Endodermal cell (in vitro differentiated cells): ENCODE measurements at places on chromosomes 11 and 22. TPM values are rescaled to one million over a fixed set of nuclear protein-coding genes. Genes with fewer than 3 reads are reported as not detected.

- H3K27me3 ChIP-seq = no peaks in the 10 kb centered on the region
- no peak for DNase-seq
- peak overlapping the region; percentile 94 for H3K27ac ChIP-seq
- peaks cover 29% of the 10 kb centered on the region for H3K4me1 ChIP-seq
Observed at GRCh38 chr22:31244943-31245451, 32.9 kb downstream of the LIMK2 start.

- H3K27me3 ChIP-seq = no peaks in the 10 kb centered on the region
- no peaks in the 10 kb centered on the region for H3K36me3 ChIP-seq
- no peak overlapping the region for H3K27ac ChIP-seq
- no peak overlapping the region for H3K4me3 ChIP-seq
- H3K4me1 ChIP-seq = no peaks in the 10 kb centered on the region
- DNase-seq = no peak
Observed at GRCh38 chr11:39367534-39367933, 2091.9 kb downstream of the LRRC4C start.

DNA sequence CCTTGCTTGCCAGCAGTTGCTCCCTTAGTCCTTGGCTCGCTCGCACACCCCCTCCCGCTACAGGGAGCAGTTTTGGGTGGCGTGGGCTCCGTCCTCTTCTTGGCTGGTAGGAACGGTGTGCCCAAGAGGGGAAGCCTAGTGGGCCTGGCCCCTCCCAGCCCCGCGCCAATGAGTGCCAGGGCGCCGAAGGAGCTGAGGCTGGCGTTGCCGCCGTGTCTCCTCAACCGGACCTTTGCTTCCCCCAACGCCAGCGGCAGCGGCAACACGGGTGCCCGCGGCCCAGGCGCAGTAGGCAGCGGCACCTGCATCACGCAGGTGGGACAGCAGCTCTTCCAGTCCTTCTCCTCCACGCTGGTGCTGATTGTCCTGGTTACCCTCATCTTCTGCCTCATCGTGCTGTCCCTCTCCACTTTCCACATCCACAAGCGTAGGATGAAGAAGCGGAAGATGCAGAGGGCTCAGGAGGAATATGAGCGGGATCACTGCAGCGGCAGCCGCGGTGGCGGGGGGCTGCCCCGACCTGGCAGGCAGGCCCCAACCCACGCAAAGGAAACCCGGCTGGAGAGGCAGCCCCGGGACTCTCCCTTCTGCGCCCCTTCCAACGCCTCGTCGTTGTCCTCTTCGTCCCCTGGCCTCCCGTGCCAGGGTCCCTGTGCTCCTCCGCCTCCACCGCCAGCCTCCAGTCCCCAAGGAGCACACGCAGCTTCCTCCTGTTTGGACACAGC is 1.6 kb downstream of the C11orf87 start:
- H3K27ac ChIP-seq = no peak overlapping the region

GRCh38 chr11:8329336-8329735 is 65.7 kb upstream of the LMO1 start:
- H3K4me3 ChIP-seq = no peak overlapping the region
- no peaks in the 10 kb centered on the region for H3K27me3 ChIP-seq
- H3K27ac ChIP-seq = no peak overlapping the region
- DNase-seq = no peak

DNA sequence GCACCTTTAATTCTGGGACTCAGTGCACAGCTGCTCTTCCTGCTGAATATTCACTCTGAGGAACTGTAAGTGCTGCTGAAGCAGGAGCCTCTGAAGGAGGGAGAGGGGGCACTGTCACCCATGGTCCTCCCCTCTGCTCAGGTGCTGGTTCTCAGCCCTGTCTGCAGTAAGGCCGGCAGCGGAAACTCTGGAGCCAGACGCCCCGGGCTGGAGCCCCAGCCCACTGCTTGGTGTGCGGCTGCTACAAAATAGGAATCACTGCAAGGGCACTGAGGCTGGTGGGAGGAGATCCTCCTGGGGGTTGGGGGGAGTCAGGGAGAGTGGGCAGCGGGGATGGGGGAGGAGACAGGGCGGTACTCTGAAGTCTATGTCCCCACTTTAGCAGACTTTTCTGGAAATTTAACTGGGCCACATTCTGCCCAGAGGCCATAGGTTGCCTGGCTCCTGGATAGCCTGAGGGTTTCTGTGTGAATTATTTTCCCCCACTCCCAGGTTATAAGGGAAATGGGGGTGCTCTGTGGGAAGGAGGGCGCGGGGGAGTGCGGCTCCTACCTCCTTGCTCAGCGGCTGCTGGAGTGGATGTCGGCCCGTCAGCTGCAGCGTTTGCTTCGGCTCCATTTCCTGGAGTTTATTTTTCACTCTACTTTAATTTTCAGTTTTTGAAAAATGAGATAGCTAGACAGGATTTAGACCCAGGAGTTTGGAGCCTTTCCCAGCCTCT is 33.6 kb downstream of the TBC1D22A start:
- peak overlapping the region; percentile 55 for H3K27ac ChIP-seq
- DNase-seq = no peak
- H3K4me3 ChIP-seq = no peak overlapping the region
- no peaks in the 10 kb centered on the region for H3K4me1 ChIP-seq
- H3K36me3 ChIP-seq = peaks cover 37% of the 10 kb centered on the region

DNA sequence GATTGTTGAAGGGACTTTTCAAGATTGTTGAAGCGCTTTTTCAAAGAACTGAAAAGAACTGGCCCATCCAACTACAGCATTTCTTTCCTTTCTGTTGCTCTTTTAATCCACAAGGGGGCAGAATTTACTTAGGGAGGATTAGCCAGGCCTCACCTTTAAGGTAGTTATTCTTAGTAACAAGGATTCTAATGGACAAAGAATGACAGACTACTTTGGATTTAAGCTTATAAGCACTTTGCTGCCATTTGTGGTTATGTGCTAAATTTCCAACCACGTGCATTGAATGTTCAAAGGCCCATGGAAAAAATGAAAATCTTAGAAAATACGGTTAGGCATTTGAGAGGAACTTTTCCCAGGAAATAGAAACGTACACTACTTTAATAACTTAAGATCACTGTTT is 49.5 kb upstream of the HSPA8 start:
- H3K27ac ChIP-seq = no peak overlapping the region
- H3K36me3 ChIP-seq = peaks cover 29% of the 10 kb centered on the region
- no peak overlapping the region for H3K4me3 ChIP-seq
- no peaks in the 10 kb centered on the region for H3K27me3 ChIP-seq

DNA sequence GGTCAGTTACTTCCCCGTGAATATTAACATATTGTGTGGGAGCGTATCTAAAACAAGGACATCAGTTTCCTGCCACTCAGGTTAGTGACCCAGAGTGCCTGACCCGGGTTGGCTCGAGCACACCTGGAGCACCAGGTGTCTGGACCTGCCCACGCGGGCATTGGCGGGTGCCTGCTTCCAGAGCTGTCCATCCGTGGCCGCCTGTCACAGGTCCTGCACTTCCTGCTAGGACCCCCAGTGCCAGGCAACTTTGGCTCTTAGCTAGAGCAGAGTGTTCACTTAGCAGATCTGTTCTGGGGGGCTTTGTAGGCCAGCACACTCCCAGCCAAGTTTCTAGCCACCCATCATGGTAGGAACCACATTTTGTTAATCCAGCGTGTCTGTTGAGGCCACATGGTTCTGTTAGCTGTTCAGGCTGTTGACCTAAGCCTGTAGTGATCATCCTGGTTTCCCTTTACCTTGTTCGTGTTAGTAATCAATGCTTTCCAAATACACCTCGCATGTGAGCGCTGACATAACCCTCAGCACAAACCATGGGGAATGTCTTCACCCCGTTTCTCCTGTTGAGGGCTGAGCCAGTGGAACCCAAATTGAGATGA is 29.5 kb downstream of the MOV10L1 start:
- no peak overlapping the region for H3K4me3 ChIP-seq
- H3K27me3 ChIP-seq = no peaks in the 10 kb centered on the region
- H3K27ac ChIP-seq = no peak overlapping the region
- no peaks in the 10 kb centered on the region for H3K4me1 ChIP-seq
- H3K36me3 ChIP-seq = no peaks in the 10 kb centered on the region

DNA sequence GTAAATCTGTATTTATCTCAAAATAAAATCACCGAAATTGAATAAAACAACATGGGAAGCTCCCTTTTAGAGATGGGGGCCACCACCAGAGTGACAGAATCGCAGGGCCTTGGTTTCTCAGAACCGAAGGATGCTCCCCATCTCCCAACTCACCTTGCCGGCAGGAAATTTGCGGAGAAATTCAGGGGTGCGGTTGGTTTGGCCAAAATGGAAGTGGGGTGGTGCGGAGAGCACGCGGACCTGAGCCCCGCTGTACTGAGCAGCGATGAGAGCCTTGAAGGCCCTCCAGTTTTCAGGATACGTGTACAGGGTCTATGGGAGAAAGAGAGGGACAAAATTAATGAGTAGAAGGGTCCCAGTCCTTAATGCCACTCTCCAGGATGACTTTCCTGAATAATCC is 1.3 kb downstream of the EEF1G start:
- no peak for DNase-seq
- peak overlapping the region; percentile 92 for H3K4me3 ChIP-seq
- no peaks in the 10 kb centered on the region for H3K27me3 ChIP-seq
- H3K4me1 ChIP-seq = peaks cover 8% of the 10 kb centered on the region

DNA sequence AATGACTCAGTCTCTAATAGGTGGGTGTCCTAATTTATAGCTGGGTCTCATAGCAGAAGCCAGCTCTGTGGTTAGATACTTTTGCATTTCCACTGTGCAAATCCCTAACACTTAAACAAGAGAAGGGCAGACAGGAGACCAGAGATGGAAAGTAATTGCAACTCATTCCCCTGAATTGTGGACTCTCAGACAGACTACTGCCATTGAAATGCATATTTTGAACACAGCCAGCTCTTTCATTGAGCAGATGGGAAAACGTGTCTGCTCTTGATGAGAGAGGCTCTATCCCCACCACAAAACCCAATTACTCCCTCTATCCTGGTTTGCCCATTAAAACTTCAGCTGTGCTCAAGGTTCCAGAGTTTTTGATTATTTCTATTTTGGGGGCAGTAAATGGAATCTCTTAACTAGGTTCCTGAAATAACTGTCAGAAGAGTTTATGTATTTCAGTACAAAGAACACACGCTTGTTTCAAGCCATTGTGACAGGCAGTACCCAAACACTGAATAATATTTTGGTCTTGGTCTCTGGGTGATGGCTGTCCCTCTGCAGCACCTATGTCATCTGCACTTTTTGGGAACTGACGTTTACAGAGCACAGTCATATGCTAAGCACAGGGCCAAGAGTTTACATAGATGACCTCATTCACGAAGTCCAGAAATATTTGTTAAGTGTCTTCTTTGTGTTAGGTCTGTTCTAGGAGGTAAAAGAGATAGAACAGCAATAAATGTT is 41.7 kb downstream of the FAM227A start:
- H3K27ac ChIP-seq = no peak overlapping the region
- no peak for DNase-seq
- H3K4me3 ChIP-seq = no peak overlapping the region
- no peaks in the 10 kb centered on the region for H3K27me3 ChIP-seq

GRCh38 chr11:85766721-85767161 is 44.2 kb downstream of the SYTL2 start:
- H3K4me3 ChIP-seq = no peak overlapping the region
- no peak overlapping the region for H3K27ac ChIP-seq
- DNase-seq = no peak
- H3K4me1 ChIP-seq = no peaks in the 10 kb centered on the region
- no peaks in the 10 kb centered on the region for H3K36me3 ChIP-seq

- no peaks in the 10 kb centered on the region for H3K27me3 ChIP-seq
- no peaks in the 10 kb centered on the region for H3K36me3 ChIP-seq
- H3K4me3 ChIP-seq = no peak overlapping the region
- no peak for DNase-seq
- H3K27ac ChIP-seq = no peak overlapping the region
- H3K4me1 ChIP-seq = no peaks in the 10 kb centered on the region
Observed at GRCh38 chr22:23147617-23148387, 2.5 kb downstream of the RAB36 start.

DNA sequence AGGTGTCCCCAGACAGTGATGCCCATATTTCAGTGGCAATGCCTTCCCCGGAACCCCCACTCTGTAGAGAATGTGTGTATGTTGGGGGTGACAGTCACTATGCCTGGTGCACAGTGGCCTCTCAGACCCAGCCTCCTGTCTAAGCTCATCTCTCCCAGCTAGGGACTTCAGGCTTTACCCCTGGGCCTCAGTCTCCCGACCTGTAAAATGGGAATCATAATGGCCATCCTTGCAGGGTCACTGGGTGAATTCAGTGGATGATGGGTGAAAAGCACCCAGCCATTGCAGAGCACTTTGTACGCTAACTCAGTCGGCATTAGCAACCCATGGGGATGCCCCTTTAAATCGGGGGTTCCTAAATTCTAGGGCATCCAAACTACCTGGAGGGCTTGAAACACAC is 18.9 kb downstream of the FGF3 start:
- H3K4me1 ChIP-seq = no peaks in the 10 kb centered on the region
- no peaks in the 10 kb centered on the region for H3K36me3 ChIP-seq
- no peaks in the 10 kb centered on the region for H3K27me3 ChIP-seq
- H3K4me3 ChIP-seq = no peak overlapping the region
- H3K27ac ChIP-seq = no peak overlapping the region

DNA sequence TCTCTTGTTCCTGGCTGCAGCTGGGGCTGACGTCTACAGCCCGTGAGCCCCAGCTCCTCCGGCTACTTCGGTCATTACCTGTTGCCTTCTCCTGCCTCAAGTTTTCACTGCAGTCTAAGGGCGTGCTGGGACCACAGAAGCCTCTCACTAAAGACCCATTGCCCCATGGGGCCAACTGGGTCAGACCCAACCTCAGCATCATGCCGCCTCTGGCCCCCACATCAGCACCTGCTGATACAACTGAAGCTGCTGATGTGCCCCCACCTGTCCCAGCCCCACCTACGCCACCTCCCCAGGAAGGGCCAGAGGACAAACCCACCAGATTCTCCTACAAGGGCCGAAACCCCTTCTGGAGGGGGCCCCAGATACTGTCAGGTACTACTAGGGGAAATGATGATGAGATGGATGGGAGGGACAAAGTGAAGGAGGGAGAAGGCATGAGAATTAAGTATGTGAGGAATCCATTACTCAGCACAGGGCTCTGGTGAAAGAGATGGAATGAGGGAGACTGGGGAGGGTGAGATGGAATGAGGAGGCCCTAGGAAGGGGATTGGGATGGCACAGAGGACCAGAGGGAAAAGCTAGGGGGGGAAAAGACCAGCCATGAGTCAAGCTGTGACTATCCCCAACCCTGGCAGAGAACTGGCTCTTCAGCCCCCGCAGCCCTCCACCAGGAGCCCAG is 5.1 kb downstream of the C11orf42 start:
- DNase-seq = no peak
- H3K27me3 ChIP-seq = no peaks in the 10 kb centered on the region
- H3K36me3 ChIP-seq = peaks cover 97% of the 10 kb centered on the region
- H3K4me1 ChIP-seq = no peaks in the 10 kb centered on the region
- no peak overlapping the region for H3K4me3 ChIP-seq
- no peak overlapping the region for H3K27ac ChIP-seq

KBTBD4 gene
- 14.8 TPM in 2 replicates for total RNA-seq

KAT5 gene
- total RNA-seq = 39.8 and 48.5 TPM in 2 replicates

KDELR3 gene
- 10.9 and 11.4 TPM in 2 replicates for total RNA-seq

MIEF1 gene
- total RNA-seq = 36.0 and 36.4 TPM in 2 replicates

VPREB1 gene
- not detected in 2 replicates for total RNA-seq
